ENCODE measurements at places on chromosomes 12 and 14.

DNA sequence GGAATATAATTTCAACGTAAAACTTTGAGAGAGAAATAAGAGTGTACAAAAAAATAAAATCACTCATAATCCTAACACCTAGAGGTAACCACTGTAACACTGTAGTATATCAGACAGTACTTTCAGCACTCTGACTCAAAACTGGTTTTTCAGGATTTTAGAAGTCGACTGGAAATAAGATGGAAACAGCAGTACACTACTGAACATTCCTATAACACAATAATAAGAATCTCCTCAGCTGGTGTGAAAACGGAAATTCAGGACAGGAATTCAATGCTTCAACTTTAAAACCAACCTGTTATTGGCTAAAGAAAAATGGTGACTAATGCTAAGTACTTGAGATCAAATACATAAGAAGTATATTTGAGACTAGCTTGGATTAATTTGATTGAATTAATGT is 12.3 kb upstream of the PITPNM2 start:
- no peak for DNase-seq

- no peak for DNase-seq
Observed at GRCh38 chr14:65228436-65228835, 126.1 kb upstream of the MAX start.

DNA sequence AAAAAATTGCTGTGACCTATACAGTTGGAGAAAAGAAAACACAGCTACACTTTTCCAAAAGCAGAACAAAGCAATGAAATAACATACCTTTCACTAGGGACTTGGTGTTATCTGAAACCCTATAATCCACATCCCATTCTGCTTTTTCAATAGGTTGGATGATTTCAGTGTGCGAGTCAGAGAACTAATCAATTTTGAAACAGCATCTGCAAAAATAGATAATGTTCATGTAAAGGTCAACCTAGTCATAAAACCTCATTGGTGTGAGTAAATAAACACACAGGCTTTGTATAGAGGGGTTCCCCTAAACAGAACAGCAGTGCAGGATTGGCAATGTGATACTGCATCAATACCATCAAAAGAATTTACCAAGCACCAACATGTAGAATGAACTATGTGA is 173.0 kb upstream of the G2E3 start:
- DNase-seq: no peak

GRCh38 chr12:120101182-120101581 is 15.4 kb downstream of the RAB35 start:
- DNase-seq: no peak

DNA sequence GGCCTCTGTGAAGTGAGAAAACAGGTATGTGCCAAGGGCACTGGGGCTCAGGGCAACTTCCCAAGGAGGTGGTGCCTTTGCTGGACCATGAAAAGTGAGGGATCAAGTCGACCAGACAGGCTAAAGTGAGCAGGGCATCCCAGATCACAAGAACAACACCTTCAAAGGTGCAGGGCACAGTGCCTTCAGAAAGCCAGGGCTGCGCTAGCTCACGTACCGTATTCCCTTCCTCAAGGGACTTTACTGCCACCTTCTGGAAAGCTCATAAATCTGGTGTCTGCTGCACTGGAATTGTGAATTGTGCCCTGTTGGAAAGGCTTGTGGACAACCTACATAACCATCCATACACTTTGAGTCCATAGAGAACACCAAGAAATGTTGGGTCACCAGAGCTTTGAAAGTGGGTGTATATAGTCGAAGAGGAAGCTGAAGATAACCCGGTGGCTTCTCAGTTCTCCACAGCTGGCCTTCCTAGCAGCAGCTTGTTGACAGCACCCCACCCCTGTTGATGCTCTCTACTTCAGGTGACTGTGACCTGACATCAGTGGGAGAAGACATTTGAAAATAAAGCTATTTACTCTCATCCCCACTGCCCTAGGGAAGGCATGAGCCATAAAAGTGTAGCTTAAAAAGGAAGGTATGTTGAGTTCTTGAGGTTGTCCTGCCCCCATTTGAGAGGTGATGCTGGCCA is 24.5 kb downstream of the FIGNL2 start:
- DNase-seq: peak; percentile 52

DNA sequence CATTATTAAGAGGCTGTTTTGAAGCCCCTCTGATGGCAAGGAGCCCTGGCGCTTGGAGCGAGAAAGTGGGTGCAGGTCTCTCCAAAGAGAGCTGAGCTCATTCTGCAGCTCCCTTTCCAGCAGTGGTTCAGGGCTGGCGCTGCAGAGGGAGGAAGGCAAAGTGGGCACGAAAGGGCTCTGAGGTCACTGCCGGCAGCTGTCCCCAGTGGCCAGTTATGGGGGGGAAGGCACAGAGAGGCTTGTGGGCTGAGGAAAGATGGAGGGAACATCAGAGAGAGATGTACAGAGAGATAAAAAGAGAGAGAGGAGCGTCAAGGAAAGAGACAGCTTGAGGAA is 75.2 kb upstream of the TBX5 start:
- DNase-seq: no peak

DNA sequence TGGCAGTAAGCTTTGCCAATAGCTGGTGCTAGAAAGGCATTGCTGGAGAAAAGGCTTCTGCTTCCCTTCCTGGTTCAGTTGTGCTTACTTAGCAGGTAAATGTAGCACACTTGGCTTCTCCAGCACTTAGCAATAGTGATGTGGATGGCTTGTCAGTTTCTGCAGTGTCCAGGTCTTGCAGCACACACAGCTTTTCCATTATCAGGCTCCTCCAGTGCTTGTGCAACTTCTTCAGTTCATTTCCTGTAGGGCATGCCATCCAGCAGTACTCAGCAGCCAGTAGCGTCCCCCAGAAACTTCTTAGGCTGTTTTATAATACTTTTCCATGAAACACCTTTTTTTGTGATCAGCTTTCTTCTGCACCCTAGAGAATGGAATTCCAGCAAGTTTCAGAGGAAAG is 154.6 kb downstream of the SLC6A15 start:
- no peak for DNase-seq

- DNase-seq: no peak
Observed at GRCh38 chr12:66537876-66538275, 141.0 kb downstream of the GRIP1 start.

GRCh38 chr14:69086537-69086936 is 66.4 kb downstream of the DCAF5 start:
- DNase-seq: no peak

DNA sequence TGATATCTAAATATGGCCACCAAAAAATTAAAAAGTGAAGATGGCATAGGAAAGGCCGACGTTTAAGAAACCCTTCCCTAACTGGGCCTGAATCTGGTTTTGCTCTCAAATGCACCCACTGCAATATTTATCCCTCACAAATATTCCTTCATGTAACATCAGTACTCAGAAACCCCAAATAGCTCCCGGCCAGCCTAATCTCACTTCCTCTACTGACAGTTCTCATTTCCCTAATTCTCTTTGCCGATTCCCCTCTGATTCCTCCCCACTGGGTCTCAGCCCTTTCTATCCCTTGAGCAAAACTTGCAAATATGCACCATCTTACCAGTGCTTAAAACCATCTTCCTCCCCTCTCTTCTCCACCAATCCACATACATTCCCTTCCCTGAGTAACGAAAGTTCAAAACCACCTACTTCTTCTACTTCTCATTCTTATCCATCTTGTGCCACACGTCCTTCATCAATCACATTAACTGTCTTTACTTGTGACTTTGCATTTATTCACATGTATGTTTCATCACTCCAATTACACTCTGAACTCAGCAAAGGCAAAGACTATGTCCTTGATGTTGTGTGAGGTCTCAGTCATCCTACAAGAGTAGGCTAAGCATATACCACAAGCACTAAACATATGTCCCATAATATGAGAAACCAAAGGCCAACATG is 23.1 kb downstream of the KCNK10 start:
- no peak for DNase-seq

GRCh38 chr12:57148469-57149244 is 1.2 kb upstream of the LRP1-AS start:
- no peak for DNase-seq

- no peak for DNase-seq
Observed at GRCh38 chr12:7264538-7264937, 39.3 kb upstream of the ACSM4 start.

GRCh38 chr14:21264025-21264801 is 5.0 kb downstream of the HNRNPC start:
- DNase-seq: no peak

- no peak for DNase-seq
Observed at GRCh38 chr12:106369624-106370346, 12.2 kb downstream of the POLR3B start.

- DNase-seq: no peak
Observed at GRCh38 chr12:52308806-52309425, 12.3 kb downstream of the KRT83 start.

- no peak for DNase-seq
Observed at GRCh38 chr14:89171168-89171567, 245.9 kb downstream of the FOXN3 start.

GRCh38 chr12:124651516-124652273 is 84.3 kb upstream of the NCOR2 start:
- no peak for DNase-seq

GRCh38 chr12:124698211-124698997 is 131.0 kb upstream of the NCOR2 start:
- DNase-seq: no peak

DNA sequence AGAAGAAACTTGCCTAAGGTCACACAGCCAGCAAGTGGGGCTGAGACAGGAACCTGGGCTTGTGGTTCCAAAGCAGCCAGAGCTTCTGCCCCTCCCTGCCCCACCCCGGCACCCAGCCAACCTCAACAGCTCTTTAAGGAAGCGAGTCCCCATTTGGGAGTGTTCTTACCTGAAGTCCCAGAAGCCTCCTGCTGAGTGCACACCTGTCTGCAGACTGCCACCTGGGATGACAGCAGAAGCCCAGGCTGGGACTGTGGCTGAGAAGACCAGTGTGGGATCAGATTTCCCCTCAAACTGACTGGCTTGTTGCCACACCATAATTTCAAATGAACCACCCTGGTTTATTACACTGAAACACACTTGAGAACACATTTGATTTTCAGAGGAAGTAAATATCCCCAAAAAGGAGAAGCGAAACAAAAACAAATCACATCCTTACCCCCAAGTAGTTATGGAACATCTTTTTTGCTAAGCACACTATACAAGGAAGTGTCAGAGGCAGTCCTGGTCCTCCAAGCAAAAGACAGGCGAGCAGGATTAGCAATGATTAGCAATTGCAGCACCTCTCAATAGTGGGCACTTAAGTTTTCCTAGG is 6.3 kb upstream of the RIN3 start:
- peak; percentile 27 for DNase-seq

GRCh38 chr14:92601757-92602417 is 88.3 kb downstream of the RIN3 start:
- DNase-seq: no peak

DNA sequence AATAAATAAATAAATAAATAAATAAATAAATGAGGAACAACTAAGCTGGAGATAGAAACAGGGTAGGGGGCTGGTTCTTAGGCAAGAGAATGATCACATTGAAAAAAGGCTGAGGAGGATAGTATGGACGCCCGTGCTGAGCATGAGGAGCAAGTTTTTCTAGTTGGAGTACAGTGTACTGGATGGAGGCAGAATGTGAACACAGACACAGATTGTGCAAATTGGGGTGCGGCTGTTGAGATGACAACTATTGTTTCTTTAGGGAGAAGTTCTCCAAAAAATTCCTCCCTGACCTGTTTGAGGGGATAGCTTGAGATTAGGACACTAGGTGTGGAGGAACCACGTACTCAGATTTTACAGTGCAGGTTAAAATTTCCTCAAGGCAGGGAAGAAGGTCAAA is 979 bp upstream of the BIN2 start:
- DNase-seq: no peak

DNA sequence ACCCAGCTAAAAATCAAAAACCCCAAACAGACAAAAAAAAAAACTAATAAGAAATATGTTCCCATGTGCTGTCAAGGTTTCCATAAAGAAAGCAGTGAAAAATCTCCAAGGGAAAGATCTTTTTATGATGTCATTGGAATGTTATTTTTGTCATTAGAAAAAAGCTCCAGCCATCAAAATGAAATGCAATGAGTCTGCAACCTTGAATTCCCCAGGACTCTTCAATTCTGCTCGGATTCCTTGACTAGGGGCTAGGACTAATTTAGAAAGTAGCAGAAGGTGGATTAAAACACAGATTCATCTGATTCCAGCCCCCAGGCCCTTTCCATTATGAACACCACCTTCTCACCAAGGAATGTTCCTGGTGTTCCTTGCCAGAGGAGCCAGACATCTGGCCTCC is 6.0 kb upstream of the PCNX1 start:
- no peak for DNase-seq

DNA sequence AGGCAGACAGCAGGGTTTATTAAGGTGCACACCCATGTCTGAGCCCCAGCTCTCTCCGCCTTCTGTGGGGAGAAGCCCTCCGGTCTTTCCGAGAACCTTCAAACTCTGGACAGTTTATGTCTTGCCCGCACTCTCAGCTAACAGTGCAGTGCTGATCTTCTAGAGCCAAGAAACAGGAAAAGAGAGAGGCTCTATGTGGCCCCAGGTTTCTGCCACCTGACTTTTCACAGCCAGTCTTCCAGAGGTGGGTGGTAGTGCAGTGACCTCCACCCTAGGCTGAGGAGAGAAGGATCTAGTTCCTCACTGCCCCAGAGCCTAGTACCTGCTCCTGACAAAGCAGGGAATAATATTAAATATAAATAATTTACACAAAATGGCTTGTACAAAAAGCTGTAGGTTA is 4.0 kb upstream of the SLC22A17 start:
- DNase-seq: no peak

- peak; percentile 21 for DNase-seq
Observed at GRCh38 chr12:39272871-39273655, 169.9 kb downstream of the KIF21A start.

- no peak for DNase-seq
Observed at GRCh38 chr12:45388545-45388944, 172.7 kb downstream of the ANO6 start.

DNA sequence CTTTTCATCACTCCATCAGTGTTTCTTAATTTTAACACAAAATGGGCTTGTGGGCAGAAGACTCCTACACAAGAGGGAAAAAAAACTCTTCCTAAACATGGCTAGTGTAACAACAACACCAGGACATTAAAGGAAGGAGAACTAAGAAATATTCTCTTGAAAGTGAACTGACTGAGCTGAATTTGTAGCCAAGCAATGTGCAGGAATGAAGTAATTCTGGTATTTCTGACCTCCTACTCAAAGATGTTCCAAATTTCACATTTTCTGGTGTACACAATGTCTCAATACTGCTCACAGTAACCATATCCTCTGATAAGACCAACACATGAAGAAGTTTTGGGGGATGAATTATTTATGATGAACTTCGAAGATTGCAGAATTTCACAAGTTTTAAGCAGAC is 357.3 kb downstream of the DUSP6 start:
- DNase-seq: no peak
